ENCODE measurements at places on chromosomes 4 and X.

DNA sequence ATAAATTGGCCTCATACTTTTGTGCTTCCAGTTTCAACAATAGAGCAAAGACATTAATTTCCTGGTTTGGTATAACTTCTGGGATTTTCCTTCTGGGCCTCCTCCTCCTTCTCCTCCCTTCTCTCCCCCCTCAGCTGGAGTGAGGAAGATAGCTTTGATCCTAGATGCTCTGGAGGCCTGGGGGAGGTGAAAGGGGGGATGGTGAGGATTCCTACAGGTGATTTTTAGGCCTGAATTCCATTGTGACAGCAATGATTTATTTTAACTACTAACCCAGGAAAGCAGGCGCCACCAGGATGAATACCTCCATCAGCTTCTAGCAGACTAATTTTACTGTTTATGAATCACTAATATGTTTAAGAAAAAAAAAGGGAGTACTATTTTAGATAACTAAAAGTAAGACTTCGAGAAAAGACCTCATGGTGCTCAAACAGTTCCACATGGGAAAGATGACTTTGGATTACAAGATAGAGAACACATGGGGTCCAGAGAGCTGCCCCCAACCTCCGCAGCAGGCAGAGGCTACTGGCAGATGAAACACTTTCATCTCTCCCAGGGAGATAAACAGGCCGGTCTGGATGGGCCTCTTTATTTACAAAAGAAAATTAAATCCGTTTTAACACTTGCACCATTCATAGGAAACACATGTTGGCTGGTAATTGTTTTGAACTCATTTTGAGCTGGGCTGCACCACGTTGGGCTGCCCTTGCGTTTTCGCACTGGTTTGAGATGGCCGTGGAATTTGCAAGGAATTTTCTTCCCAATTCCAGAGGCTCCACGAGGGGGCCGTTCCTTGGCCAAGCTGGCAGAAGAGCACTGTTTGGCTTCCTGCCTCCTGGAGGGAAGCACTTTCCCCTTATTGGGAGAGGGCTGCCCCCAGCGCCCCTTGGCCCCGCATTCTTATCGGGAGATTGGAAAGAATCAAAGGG is 125.1 kb upstream of the STX18 start:
- no peak for DNase-seq

GRCh38 chr4:154779362-154779947 is 1.6 kb upstream of the RBM46 start:
- DNase-seq: peak; percentile 4

DNA sequence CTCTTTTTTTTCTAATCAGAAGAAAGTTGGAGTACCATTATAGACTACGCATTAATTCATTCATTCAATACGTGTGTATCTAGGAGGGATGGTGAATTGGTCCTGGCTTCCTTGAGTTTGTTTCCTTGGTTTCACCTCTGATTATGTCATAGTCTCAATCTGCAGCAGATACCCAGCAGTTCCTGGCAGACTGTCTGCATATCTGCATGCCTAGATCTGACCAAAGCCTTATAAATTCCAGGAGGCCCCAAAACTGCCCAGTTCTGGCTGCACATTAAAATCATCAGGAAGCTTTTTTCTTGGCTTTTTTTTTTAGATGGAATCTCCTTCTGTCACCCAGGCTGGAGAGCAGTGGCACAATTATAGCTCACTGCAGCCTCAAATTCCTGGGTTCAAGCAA is 27.2 kb upstream of the SLC34A2 start:
- no peak for DNase-seq

DNA sequence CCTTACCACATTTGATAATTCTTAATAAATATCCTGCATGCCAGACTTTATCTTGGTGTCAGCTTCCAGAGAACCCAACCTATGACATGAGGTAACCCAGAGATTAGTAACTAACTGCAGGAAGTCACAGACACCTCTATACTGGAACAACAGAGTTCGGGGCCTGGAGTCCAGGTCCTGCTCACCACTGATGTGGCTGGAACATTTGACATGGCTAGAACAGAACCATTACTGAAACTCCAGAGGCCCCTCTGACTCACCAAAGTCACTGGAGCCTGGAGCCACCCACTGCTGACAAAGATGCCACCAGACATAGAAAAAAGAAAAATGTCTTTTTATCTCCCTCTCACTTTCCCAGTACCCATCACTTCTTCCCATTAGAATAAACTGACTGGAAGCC is 403.7 kb downstream of the MID1IP1 start:
- no peak for DNase-seq

GRCh38 chrX:110338935-110339334 is 19.7 kb upstream of the RTL9 start:
- no peak for DNase-seq

DNA sequence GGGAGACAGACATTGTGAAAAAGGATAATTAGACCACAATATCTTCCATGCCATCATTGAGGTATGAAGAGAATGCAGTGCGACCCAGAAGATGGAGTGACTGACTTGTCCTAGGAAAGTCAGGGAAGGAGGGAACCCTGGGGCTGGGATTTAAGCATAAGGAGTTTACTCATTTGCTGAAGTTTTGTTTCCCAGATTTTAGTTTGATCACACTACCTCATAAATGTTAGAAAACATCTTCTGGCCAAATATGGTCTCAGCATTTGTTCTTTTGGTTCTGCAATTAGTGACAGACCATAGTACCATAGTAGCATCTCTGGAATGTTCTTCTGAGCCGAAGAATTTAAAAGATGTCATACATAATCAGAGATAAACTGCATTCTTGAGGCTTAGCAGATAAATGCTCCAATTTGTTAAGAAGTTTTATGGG is 96.5 kb upstream of the PGRMC2 start:
- DNase-seq: no peak

DNA sequence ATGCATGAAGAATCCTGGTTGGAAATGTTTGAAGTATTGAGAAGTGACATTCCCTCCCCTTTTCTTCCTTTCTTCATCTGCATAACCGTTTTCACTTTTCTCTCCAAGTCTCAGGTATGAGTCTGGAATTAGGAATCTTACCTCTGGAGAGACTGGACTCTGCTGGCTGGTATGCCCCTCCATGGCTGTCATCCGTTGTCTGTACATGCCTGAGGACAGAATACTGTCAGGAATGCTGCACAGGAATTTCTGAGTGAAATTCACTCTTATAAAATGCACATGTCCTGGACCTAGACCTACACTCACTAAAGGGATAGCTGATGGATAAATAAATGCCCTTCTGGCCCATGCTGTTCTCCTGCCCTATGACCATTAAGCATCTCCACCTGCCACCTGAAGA is 179.5 kb downstream of the MSN start:
- DNase-seq: no peak

DNA sequence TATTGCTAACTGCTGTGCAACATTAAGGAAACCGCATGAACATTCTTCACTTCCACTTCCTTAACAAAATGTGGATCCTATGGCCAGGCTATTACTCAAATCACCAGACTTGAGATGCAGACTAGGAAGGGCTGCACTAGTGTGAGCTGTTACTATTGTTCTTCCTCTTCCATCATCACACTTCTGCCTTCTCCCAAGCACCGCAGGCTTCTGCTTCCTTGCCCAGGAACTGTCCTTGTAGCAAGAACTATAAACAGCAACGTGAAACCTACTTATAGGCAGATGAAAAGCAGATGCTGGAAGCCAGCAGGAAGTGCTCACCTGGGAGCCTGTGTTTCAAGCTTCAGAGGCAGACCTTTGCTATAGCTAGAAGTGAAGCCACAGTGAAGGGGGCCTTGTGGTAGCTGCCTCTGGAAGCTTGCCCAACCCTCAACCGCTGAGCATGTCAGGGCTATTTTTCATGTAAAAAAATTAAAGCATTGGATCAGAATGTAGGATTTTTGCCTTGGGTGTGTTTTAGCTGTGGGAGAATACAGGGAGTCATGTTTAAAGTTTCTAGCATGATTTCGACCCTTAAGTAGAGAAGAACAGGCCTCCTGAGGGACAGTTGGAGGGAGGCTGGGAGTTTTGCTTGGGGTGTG is 43.9 kb downstream of the CLNK start:
- no peak for DNase-seq

Data from iPS DF 6.9 (cell line).